GM20000 (cell line): ENCODE measurements at places on chromosomes 2 and 18.

DNA sequence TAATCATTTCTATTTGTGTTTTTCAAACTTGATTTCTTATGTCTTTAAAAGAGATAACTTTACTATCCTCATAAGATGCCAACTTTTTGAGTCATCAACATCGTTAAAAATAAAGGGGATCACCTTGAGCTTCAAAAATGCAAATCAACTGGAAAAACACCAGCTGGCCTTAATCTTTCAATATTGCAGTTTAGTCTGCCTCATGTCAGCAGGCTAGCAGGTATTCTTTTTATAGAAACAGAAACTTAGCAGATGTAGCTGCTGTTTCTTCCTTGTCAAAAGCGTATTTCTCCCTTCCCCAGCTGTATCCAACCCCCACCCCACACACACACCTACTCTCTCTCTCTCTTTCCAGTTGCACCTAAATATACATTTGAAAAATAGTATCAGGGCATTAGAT lies 154.1 kb upstream of the ZNF804A start:
- peak; percentile 14 for DNase-seq

DNA sequence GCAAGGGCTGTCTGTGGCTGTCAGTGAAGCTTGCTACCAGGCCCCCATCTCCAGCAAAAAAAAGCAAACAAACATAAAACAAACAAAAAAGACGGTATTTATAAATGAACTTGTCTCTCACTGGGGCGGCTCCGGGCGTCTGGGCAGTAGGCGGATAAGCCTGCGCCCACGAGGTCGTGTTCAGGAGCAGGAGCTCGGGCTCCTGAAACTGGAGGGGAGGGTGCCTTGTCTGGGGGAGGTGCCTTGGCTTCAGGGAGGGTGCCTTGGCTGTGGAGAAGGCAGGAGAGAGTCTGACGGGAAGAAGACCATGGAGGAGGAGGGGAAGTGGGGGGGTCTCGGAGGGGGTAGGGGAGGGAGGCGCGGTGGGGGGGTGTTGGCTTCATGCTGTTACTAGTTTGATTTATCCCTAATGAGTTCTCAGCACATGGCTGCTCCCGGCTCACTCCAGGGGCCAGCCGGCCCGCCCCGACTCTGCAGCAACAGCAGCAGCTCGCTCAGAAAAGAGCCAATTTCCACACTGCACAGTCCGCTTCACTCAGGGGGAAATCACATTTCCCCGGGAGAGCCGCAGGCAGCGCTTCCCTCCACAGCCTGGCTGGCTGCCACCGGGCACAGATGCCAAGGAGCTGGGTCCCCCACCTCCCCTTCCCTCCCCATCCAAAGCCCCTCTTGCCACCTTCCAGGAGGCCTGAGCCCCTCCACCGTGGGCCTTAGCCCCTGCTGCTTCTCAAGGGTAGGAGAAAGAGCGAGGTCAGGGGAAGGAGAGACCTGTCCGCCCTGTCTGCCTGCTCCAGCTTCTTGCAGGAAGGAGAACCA lies 38.7 kb downstream of the PSD4 start:
- DNase-seq: no peak

DNA sequence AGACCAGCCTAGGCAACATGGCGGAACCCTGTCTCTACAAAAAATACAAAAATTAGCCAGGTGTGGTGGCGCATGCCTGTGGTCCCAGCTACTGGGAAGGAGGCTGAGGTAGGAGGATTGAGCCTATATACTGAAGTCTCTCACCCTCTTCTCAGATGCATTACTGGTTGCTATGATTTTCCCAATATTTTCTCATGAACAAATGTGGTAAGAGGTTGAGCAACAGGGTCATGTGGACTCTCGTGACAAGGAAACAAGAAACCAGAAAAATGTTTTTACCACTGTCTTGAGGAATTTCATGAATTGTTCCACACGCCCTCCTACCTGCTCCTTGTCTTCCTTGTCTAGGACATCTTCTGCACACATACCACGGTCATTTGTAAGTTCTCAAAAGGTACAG lies 12.4 kb downstream of the LMAN2L start:
- no peak for DNase-seq

GRCh38 chr2:64283641-64284361 lies 139.6 kb upstream of the PELI1 start:
- DNase-seq: peak; percentile 72

GRCh38 chr2:197877038-197877437 lies 72.6 kb downstream of the PLCL1 start:
- DNase-seq: no peak

- no peak for DNase-seq
Measured at GRCh38 chr2:235444101-235444597, 49.7 kb upstream of the AGAP1 start.

DNA sequence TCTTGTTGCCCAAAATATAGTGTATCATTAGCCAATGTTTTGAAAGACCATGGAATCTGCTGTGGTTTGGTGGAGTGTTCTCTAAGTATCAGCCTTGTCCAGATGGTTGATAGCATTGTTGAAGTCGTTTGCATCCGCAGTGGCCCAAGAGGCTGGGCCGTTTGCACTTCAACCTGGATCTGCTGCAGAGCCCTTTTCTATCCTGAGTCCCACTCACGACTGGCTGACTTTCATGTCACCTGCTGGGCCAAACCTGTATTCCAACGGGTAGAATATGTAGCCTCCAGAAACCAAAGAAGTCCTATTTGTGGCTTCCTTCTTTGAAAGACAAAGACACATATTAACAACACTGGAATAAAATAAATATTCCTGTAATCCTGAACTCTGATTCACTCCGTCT lies 1154.1 kb downstream of the RPIA start:
- DNase-seq: peak; percentile 1

- DNase-seq: no peak
Measured at GRCh38 chr2:28228434-28228995, 164.1 kb upstream of the FOSL2 start.

DNA sequence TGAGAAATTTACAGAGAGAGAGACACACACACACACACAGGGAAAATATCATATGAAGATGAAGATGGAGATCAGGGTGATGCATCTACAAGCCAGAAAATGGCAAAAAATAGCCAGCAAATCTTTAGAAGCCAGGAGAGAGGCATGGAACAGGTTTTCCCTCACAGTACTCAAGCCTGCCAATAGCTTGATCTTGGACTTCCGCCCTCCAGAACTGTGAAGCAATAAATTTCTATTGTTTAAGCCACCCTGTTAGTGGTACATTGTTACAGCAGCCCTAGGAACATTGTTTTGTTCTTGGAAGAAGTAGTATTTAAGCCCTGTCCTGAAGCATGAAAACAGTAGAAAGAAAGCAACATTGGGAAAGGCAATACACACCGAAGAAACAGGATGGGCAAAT lies 292.0 kb upstream of the LRP1B start:
- no peak for DNase-seq

- no peak for DNase-seq
Measured at GRCh38 chr2:98912221-98912851, 23.7 kb downstream of the CRACDL start.

DNA sequence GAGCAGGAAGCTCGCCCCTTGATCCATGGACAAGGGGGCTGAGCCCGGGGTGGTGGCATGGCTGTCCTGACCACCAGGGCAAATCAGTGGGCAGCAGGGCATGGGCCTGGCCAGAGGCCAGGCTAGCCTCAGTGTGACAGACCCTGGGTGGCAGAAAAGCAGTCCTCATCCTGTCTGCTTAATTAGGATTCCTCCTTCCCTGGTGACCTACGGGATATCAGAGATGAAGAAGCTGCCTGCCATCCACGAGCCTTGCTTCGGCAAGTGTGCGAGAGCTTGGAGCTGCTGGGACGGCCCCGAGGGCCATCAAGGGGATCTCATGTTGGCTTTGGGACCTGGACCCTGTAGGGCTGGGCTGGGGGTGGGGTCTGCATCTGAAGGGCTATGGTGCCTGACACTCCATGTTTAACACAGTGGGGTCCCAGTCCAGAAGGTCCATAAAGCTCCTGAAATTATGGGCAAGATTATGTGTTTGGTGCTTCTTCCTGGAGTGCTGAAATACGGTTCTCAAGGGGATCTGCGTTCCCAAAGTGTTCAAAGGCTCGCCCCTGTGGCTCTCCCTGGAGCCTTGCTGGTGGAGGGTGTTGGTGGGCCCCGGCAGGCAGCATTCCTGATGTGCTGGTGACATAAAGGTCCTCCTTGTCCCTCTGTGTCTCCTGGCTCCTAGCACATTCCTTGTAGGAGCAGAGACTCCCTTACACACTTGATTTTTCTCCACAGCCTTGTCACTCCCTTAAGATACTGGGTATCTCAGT lies 52.6 kb downstream of the KCNIP3 start:
- no peak for DNase-seq

GRCh38 chr2:220969348-220969747 lies 602.8 kb downstream of the EPHA4 start:
- no peak for DNase-seq

GRCh38 chr2:239819974-239820555 lies 205.1 kb downstream of the NDUFA10 start:
- no peak for DNase-seq

DNA sequence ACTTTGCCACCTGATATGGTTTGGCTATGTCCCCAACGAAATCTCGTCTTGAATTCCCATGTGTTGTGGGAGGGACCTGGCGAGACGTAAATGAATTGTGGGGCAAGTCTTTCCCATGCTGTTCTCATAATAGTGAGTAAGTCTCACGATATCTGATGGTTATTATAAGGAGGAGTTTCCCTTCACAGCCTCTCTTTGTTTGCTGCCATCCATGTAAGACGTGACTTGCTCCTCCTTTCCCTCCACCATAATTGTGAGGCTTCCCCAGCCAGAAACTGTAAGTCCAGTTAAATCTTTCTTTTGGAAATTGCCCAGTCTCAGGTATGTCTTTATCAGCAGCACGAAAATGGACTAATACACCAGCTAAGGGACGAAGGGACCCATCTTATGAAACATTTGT lies 1303.3 kb downstream of the SUCLG1 start:
- no peak for DNase-seq

DNA sequence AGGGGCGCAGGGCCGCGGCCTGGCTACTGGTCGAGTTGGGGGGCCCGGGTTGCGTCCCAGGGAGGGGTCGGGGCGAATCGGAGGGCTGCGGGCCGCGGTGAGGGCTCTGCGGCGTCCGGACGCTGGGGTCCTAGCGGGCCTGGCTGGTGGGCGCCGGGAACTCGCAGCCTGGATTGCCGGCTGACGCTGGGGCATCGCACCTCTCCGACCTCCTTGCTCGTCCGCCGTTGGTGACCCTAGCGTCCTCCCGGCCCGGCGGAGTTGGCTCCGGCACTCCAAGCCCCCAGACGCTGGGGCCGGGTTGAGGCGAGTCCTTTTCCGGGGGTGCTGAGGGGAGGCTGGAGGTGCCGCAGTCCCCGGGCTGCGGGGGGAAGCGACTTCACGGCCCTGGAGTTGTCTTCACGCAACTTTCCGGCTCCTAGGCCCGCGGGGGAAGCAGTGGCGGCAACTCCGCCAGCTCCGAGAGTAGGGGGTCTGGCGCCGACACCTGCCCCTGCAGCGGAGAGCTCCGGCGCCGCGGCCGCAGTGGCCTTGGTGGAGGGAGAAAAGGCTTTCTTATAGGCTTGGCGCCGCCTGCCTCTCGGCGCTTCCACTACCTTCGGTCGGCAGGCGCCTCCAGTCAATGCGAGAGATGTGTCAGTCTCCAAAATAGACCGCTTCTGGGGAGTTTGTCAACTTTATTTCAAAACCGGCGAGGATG lies 70.3 kb downstream of the HAUS1 start:
- DNase-seq: peak; percentile 68

DNA sequence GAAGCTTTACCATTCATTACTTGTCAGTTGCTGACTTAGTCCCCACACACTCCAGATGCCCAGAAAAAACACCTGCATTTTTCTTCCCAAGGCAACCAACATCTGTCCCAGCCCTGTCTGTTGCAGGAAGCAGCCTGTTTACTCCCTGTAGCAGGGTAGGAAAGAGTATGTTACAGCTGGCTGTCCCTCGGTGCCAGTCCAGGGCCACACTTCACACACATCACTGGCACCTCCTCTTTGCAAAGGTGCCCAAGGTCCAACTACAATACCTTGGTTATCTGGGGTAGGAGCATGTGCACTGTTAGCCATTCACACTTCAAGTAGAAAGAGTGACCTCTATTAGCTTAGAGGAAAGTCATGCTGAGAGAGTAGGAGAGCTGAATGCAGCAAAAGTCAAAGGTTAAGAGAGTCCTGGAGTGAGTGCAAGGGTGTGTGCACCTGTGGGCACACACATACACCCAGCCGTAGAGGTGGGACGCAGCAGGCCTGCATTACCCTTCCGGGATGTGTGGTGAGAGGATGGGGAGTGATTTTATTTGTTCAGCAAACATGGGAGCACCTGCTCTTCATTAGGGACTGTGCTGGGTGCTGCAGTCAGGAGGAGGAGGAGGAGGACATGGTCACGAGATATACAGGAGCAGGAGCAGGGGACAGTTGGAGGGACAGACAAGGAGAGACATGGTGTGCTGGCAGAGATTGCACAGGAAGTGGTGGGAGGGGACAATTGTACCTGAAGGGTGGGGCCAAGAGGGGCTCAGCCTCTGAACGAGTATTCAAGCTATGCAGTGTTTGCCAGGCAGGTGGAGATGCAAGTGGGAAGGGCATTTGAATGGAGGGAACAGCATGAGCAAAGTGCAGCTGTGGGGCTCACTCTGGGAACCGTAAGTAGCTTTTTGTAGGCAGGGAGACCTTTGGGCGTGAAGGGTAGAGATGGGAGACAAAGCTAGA lies 69.8 kb downstream of the TSN start:
- DNase-seq: no peak

GRCh38 chr2:241087420-241088268 lies 14.4 kb downstream of the MTERF4 start:
- DNase-seq: peak; percentile 37

DNA sequence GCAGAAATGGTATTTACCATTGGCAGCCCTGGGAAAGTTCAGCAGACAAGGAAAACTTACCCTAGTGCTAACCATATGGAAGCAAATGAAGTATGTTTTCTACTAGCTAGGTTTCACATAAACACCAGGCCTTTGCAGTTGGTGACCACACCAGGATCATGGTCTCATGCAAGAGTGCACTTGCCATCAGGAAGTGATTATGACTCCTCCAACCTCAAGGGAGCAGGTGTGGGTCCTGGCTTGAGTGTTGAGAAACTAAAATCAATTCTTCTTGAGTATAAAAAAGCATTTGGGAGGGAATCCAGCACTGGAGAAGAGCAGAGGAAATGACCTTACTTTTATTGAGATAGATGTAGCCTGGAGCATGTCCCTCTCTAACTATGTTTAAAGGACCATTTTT lies 56.8 kb upstream of the SPAG16 start:
- DNase-seq: no peak

DNA sequence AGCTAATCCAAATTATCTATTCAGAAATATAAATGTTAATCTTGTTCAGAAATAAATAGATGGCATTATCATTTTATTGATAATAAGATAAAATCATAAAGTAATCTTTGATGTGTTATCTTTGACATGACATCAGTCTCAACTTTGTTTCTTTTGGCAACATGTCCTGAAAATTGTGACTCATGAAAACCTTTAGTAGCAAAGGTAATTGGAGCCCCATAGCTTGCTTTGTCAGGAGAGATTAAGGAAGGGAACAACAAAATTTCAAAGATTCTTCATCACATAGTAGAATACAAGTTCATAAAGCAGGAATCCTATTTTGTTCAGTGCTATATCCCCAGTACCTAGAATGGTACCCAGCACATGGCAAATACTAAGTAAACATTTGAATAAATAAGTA lies 165.4 kb downstream of the KCNE4 start:
- DNase-seq: no peak
